HT1080 (cell line): ENCODE measurements at places on chromosomes 7 and 10. TPM values are rescaled to one million over a fixed set of nuclear protein-coding genes. Genes with fewer than 3 reads are reported as not detected.

SLC35G1 gene
- 12.4 and 15.0 TPM in 2 replicates for total RNA-seq

GHRHR gene
- total RNA-seq = not detected in 2 replicates

HOXA5 gene
- 1.7 and 1.9 TPM in 2 replicates for total RNA-seq

- no peak for DNase-seq
Observed at GRCh38 chr10:29023678-29024077, 265.2 kb upstream of the LYZL1 start.

GRCh38 chr7:119482671-119483070 is 790.3 kb upstream of the KCND2 start:
- DNase-seq = peak; percentile 5
